Stimulated activated CD8-positive, alpha-beta memory T cell treated with anti-CD3 and anti-CD28 coated beads, Interleukin-15, amount 100 ng/mL, for 1 hour (primary cell): ENCODE measurements at places on chromosomes 7 and 10.

GRCh38 chr7:70177166-70177565, 578.9 kb downstream of the AUTS2 start:
- no peak for DNase-seq

- DNase-seq, result no peak
These were observed 97.3 kb downstream of the NEURL1 start for GRCh38 chr10:103590744-103591291.

DNA sequence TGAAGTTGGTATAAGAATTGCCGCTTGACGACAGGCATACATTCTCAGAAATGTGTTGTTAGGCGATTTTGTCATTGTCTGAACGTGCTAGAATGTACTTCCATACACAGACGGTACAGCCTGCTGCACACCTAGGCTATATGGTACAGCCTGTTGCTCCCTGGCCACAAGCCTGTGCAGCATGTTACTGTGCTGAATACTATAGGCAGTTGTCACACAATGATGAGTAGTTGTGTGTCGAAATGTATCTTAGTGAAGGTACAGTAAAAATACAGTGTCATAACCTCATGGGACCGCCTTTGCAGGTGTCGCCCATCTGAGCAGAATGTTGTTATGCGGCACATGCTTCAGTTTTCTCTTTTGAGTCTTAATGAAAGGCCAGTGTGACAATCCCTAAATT, 66.5 kb downstream of the SHH start:
- DNase-seq, result no peak

- DNase-seq, result no peak
These were observed 41.4 kb downstream of the PWWP2B start for GRCh38 chr10:132438091-132439024.

DNA sequence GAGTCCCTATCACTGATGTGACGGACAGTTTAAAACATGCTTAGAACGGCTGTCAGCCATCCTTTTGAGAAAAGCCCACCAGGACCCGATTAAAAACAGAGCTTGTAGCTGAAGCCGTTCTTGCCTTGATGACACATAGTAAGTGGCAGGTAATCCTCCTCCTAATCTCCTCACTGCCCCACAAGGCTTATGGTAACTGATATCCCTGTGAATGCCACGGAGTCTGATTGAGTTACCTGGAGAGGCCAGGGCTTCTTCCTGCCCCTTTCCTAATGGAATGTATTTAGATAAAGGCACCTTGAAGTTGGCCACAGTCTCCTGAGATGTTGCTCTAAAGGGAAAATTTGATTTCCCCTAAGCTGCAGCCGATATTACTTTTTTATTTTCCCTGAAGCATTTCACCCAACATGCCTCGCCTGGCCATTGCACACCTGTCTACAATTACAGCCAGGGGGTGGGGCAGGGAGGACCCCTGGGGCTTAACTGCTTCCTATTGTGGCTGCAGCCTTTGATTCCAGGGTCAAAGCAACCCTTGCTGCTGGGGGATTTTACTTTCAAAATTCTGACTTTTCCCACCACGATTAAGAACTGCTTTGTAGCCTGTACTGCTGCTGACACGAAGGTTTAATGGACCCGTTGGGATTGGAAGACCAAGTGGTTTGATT, 169.0 kb upstream of the GPR26 start:
- DNase-seq, result no peak

DNA sequence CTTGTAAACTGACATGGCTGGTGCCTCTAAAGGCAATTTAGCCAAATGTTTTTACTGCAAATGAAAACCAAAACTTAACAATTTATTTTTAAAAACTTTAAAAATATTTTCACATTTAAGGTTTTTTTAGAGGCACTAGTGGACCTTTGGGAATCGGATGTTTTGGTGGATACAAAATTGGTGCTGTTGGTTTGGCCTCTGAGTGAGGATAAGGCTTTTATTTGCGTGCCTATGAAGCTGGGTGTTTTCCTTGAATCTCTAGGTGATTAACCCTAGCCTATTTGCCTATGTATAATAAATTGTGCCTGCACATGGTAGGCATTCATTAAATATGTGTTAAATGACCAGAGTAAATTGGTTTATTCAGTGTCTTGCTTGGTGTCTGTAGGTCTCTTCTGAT, 2.9 kb upstream of the SGCE start:
- no peak for DNase-seq

- DNase-seq, result no peak
These were observed 143.7 kb downstream of the VIPR2 start for GRCh38 chr7:159000859-159001435.

DNA sequence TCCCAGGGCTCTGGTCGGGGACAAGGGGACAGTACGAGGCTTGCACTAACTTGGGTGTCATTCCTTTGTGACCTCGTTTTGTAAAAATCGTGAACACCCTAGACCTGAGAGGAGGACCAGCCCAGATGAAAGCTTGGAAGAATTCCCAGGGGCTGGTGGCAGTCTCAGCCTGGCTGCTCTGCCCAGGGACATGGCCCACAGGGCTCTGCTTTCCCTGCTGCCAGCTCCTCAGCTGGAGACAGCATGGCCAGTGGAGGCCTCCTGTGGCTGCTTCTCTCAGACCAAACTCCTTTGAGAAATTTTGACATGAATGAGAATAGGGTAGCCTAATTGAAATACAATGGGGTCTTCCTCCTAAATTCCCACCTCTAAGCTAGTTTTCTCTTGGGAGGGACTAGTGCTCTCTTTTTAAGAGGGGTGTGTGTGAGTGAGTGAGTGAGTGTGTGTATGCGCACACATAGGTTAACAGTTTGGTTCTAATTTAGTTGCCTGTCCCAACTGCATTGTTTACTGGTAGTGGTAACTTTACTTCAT, 140.3 kb upstream of the EFCAB10 start:
- DNase-seq, result no peak

DNA sequence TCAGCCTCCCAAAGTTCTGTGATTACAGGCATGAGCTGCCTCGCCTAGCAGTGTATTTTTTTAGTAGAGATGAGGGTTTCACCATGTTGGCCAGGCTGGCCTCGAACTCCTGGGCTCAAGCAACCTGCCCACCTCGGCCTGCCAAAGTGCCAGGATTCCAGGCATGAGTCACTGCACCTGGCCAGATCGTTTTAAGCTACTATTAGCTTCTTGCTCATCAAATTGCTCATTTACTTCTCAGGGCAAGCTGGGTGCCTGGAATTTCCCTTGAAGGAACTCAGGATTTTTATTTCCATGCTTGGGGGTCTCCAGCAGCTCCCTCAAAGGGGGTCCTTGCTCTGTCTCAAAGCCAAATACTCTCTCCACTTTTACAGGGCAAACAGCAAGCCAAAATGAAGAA, 798.0 kb upstream of the AUTS2 start:
- no peak for DNase-seq

DNA sequence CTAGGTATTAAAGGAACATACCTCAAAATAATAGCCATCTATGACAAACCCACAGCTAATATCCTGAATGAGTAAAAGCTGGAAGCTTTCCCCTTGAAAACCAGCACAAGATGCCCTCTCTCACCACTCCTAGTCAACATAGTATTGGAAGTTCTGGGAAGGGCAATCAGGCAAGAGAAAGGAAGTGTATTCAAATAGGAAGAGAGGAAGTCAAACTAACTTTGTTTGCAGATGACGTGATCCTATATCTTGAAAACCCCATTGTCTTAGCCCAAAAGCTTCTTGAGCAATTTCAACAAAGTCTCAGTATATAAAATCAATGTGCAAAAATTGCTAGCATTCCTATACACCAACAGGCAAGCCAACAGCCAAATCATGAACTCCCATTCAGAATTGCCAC, 131.3 kb downstream of the FANK1 start:
- no peak for DNase-seq

DNA sequence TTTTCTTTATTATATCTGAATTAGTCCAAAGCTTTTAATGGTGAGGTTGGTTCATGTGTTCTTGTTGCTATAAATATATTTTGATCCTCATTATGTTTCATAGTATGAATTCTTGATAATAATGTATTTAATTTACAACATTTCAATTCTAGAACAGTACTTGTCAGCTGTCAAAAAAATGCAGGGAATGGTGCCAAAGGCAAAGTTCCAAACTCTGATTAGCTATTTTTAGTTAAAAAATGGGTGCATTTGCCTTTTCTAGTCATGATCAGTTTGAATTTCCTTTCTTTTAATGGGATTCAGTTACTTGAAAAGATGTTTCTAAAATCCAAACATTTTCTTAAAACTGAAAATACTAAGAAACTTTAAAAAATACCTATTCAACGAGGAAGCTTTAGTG, 49.6 kb downstream of the ANKIB1 start:
- no peak for DNase-seq

GRCh38 chr10:103792547-103792946, 62.8 kb downstream of the SH3PXD2A start:
- DNase-seq, result no peak

DNA sequence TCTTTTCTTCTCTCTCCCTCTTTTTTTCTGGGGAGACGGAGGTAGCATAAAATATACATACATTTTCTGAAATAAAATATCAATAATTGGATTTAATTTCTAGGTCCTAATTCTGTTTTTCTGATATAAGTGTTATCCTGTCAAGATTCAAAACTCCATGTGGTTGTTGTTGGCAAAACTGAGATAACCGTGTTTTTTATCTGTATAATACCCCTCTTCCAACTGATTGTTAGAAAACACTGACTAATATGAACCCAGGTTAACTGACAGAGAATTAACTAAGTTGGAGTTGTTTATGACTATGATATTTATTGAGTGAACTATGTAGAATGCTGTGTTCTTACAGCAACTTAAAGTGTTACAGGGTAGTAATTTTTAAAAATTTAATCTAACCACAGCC, 236.5 kb upstream of the KAT6B start:
- no peak for DNase-seq

DNA sequence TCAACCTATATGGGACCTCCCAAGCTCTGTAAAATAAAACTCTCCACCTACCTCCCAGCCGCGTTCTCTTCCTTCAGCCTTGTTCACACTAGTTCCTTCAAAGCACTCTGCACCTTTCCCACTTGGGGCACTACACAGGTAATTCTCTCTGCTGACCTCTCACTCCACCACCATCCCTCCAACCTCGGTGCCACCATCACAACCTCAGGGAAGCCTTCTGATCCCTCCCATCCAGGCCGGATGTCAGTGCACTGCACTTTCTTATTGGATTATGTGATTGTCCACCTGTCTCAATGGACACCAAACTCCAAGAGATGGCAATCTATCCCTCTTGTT, 7.0 kb downstream of the LARP4B start:
- no peak for DNase-seq

- no peak for DNase-seq
These were observed 24.9 kb downstream of the MBL2 start for GRCh38 chr10:52747694-52748093.

DNA sequence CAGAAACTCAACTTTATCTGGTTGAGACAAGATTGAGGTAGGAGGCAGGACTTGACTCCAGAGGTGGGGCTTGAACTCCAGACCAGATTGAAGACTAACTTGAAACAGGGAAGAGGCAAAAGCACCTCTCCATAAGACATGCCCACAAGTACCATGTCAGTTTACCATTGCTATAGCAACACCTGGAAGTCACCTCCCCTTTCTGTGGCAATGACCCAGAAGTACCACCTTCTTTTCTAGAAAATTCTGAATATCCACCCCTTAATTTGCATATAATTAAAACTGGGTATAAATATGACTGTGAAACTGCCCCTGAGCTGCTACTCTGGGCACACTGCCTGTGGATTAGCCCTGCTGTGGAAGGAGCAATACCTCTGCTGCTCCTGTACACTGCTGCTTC, 4.9 kb upstream of the TOMM7 start:
- no peak for DNase-seq

DNA sequence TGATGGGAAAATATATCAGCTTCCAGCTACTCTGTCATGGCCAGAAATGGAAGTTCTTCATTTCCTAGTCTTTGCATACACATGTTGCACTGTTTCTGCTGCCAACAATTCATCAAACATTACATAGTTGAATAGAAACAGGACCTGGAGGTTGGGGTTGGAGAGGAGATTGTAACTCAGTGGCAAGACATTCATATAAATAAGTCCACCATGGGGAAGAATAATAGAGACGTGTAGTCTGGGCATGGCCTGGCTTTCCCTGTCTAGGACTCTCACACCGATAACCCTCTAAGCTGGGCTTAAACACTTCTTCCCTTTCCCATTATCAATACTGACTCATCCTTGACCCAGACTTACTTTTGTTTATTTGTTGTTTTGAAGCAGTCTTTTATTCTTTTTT, 155.7 kb downstream of the PLPP4 start:
- no peak for DNase-seq

GRCh38 chr10:127450644-127451043, 98.5 kb upstream of the NPS start:
- no peak for DNase-seq

DNA sequence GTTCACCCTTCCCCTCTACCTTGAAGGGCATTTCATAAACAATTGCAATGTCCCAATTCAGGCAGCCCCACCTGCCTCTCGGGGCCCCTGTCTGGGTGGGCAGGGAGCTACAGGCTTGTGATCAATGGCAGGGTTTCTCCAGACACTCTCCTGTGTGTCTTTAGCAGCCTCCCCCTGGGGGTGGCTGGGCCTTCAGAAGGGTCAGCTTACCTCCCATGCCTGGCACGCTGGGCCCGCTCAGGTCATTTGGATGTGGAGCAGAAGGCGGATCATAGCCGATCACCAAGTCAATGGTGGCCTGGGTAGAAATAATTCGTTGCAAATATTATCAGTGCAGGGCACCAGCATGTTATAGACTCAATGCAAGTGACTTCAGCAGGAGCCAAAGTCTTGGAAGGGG, 56.3 kb downstream of the MYOF start:
- no peak for DNase-seq

- DNase-seq, result no peak
These were observed 191.8 kb downstream of the HTR7 start for GRCh38 chr10:90665905-90666662.

- no peak for DNase-seq
These were observed 48.8 kb upstream of the SMNDC1 start for GRCh38 chr10:110353244-110354119.

DNA sequence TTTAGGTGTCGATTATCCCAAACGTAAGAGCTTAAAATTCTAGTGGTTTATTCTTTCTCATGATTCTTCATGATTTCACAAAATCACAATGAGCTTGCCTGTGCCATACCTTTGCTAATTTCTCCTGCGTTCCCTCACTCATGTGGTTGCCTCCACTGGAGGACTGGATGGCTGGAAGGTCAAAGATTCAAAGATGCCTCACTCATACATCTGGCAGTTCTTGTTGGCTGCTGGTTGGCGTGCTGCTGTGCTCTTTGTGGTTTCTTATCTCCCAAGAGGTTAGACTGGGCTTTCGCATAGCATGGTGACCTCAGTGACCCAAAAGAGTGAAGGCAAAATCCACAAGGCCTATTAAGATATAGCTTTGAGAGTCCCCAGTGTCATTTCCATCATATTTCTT, 877.6 kb upstream of the AUTS2 start:
- DNase-seq, result no peak

- DNase-seq, result no peak
These were observed 59.5 kb downstream of the TET1 start for GRCh38 chr10:68619595-68619994.

GRCh38 chr10:43809211-43809930, 160.7 kb upstream of the ZNF32 start:
- no peak for DNase-seq

- DNase-seq, result no peak
These were observed 21.2 kb upstream of the SLC35B4 start for GRCh38 chr7:134337980-134338379.
